ENCODE measurements at places on chromosomes 1 and 21. TPM values are rescaled to one million over a fixed set of nuclear protein-coding genes. Genes with fewer than 3 reads are reported as not detected.

RAP1GAP gene
- 2.5 TPM for total RNA-seq

EFNA1 gene
- 0.82 TPM for total RNA-seq

ITLN2 gene
- not detected for total RNA-seq

PRELP gene
- not detected for total RNA-seq

C1orf94 gene
- total RNA-seq = not detected

L1TD1 gene
- 0.09 TPM for total RNA-seq

RNU1-3 gene
- 2,291 TPM for total RNA-seq

RNF186 gene
- total RNA-seq = not detected

ARTN gene
- 0.48 TPM for total RNA-seq

SELE gene
- not detected for total RNA-seq

PLA2G4A gene
- total RNA-seq = 0.62 TPM

CD101 gene
- 0.30 TPM for total RNA-seq

FAM110D gene
- not detected for total RNA-seq

RGS4 gene
- total RNA-seq = not detected

GRCh38 chr1:47491341-47491753, 53.5 kb downstream of the FOXD2 start:
- no peak for DNase-seq

- no peak for DNase-seq
Observed at GRCh38 chr1:162629651-162630050, 2.6 kb upstream of the DDR2 start.

- no peak for DNase-seq
Observed at GRCh38 chr1:217614200-217614712, 16.6 kb downstream of the GPATCH2 start.

- DNase-seq = no peak
Observed at GRCh38 chr21:14836950-14837349, 227.8 kb downstream of the NRIP1 start.

GRCh38 chr1:12528021-12528852, 89.8 kb downstream of the DHRS3 start:
- DNase-seq = no peak

DNA sequence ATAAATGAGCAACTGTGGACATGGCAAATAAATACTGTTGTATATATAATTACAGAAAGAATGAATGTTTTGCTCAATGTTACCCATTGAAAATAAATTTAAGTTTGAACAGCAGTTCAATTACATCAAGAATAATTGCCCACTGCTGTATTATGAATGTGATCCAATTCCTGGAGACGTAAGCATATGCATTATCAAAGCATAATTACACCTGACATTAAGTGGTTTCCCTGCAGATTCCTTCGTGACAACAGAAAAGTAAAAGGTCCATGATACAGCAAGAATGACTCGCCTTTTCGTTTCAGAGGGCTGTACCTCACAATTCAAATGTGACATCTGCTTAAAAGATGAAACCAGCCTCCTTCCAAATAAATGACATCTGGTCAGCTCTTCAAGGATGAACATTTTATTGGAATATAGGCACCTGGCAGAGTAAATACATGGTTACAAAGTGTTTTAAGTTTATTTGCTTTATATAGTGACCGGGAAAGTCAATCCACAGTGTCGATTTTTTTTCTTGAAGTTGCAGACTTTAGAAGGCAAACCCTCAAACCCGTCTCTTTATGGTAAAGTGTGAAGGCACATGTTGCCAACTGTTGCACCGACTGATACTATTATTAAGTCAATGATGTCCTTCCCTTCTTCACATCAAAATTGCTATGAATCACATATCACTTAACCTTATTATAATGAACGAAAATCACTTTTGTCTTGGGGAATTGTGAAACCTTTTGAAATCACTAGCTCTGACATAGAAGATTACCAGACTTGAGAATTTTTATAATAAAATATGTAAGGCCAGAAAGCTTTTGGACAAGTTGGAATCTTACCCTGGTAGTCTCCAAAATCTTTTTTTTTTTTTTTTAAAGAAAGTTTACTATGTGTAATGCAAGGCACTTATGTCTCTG, 36.2 kb upstream of the EDEM3 start:
- no peak for DNase-seq

DNA sequence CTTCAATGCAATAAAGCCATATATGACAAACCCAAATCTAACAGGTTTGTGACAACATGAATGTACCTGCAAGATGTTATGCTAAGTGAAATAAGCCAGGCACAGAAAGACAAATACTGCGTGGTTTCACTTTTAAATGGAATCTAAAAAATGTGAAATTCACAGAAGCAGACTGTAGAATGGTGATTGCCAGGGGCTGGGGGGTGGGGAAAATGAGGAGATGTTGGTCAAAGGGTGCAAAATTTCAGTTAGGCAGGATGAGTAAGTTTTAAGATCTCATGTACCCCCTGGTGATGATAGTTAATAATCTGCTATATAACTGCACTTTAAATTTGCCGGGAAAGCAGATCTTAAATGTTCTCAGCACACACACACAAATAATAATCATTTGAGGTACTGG, 160.5 kb downstream of the PTBP2 start:
- DNase-seq = no peak

DNA sequence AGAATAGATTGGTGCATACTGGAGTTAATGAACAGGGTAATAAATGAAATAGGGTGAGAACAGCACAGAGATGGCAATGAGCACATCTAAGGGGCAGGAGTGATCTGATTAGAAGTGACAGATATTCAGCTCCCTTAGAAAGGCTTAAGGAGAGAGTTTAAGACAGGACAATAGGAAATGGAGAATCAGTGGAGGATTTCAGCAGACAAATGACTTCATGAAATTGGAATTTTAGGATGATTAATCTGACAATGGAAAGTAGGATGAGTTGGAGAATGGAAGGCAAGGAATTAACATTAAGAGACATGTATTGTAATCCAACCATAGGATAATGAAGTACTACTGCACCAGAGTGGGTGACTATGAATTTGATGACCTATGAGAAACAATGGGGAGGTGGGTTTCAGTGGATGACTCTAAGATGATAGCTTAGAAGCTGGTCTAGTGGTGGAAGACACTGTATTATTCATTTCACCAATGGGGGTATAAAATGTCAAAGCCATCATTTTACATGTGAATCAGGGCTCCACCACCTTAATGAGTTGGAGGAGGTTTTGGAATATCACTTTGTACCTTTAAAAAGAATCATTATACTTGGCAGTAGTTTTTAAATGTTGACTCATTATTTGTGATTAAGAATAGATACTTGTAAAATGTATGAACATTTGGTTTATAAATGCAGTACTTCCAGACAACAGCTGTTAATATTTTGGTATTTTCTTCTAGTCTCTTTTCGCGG, 139.1 kb downstream of the PLA2G4A start:
- no peak for DNase-seq

DNA sequence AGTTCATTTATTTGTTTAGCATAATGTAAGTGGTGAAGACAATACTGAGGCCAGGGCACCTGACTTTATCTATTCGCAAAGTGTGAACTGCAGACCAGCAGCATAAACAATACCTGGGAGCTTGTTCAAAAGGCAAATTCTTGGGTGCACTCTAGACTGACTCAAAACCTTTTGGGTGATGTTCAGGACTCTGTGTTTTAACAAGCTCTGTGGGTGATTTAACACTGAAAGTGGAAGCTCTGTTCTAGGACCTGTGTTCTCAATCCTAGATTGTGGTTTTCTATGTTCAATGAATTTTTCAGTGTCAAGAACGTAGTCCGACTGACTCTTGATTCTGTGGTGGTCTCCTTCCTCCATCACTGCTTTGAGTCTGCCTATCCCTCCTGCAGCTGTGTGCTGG, 71.9 kb downstream of the GPR88 start:
- DNase-seq = no peak

- no peak for DNase-seq
Observed at GRCh38 chr21:16932314-16932713, 580.5 kb upstream of the CXADR start.

GRCh38 chr1:73839922-73840321, 358.1 kb downstream of the LRRIQ3 start:
- peak; percentile 19 for DNase-seq

DNA sequence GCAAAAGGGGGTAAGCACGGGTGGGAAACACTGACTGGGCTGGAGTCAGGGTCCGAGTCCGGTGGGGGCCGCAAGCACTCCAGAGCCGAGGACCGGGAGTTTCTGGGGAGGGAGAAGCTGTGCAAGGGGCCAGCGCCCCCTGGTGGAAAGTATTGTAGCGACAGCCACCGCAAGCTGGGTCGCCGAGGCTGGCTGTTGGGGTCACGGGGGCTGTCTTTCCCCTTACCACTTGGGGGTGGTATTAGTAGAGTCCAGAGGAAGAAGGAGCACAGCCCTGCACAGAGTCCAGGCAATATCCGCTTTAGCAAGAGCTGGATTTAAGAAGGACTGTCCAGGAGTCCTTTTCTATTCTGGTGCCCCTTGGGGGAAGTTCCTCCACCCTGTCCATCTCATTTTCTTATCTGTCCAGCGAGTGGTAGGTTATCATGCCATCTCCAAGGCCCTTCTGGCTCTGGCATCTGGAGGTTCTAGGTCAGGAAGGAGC, 17.9 kb upstream of the ETV3 start:
- DNase-seq = peak; percentile 89

DNA sequence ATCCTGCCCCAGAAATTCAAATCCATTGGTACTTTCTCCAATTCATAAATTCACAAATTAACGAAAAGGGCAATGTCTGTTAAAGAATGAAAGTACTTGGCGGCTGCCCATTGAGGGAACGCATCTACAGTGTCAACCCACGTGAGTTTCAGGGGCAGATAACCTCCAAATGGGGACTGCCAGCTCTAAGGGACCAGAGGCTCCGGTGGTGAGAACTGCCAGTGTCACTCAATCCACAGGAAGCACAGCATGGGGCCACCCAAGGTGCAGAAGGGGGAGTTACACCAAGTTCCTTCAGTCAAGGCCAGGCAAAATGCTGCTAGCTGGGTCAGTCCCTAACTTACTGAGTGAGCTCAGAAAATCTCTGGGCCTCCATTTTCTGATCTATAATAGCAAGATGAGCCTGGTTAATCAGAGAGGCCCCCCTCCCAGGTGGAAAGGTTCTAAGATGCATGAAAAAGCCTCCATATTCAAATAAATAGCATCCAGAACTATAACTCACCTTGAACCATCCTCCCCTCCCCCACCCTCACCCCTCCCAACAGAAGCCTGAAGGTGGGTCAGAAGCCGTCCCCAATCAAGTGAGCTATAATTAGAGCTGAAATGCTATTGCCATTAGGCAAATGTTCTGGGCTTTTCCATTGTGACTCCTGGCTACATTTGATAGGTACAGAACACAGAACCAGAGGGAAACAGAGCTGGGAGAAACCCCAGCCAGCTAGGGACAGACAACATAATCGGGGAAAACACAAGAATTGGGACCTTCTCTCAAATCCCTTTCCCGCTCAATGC, 41.7 kb downstream of the LRP8 start:
- no peak for DNase-seq

- DNase-seq = no peak
Observed at GRCh38 chr1:243939167-243939848, 89.3 kb upstream of the AKT3 start.

GRCh38 chr1:3731583-3732433, 20.4 kb upstream of the CCDC27 start:
- no peak for DNase-seq

- DNase-seq = no peak
Observed at GRCh38 chr1:105838071-105838470, 1218.4 kb upstream of the PRMT6 start.

DNA sequence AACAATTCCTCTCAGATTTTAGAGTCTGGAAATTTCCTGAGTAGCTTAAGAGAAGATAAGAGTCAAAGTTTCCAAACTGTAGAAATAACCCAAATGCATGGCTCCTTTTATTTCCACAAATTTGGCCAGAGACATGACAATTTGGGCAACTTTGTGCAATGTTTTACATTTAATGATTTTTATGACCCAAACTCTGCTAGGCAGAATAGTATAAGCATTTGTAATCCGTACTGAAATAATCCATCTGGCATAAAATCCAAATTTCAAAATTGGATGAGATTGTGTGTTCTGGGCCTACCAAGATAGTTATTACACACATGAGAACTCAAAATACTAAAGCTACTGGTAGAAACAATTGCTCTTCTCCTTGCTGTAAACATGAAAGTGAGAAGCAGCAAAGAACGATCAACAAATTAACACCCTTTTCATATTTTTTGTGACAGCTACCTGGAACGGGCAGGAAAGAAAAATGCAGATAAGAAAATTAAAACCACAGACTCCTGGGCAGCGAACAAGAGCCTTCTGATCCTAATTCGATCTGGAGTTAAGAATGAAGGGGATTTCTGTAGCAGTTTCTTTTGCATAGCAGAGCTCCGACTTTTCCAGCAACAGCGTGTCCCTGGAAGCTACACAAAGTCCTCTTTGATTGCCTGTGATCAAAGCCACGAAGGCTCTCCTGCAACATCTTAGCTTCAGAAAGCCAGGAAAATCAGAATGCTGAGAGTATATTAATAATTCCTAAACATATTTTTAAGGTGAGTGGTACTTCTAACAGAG, 191.2 kb downstream of the GRIK1 start:
- DNase-seq = no peak

- no peak for DNase-seq
Observed at GRCh38 chr1:10680487-10680886, 116.0 kb downstream of the CASZ1 start.

- no peak for DNase-seq
Observed at GRCh38 chr1:70360321-70360720, 5.8 kb upstream of the ANKRD13C start.

DNA sequence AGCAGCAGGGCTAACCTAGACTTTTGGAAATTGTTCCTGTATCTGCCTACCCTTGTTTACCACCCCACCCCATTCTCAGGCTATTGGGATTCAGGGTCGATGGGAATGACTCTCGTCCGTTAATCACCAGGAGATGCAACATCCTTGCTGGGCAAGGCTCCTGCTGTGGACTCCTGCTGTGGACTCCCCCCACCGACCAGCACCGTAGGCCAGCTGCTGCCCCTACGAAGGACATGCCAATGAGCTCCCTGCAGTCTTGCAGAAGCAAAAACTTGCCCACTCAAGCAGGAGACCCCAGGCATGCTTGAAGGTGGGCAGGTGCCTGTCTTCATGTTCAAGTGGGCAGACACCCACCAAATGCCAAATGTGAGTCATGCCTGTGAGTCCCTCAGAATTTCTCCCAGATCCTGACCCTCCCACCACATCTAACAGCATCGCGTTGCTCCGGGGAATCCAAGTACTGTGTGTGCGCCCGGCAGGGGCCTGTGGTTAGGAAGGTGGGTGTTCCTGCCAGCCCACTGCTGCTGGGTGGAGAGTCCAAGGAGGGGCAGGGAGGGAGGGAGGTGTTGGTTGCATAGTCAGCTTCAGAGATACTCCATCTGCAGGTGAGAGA, 41.7 kb upstream of the SOX13 start:
- no peak for DNase-seq

Measured in activated CD4-positive, alpha-beta T cell treated with anti-CD3 and anti-CD28 coated beads for 36 hours (primary cell).